ENCODE measurements at places on chromosomes 6 and 20.

- DNase-seq: peak; percentile 40
Measured at GRCh38 chr6:31851485-31851832, 11.2 kb downstream of the NEU1 start.

- no peak for DNase-seq
Measured at GRCh38 chr6:453152-453551, 61.6 kb downstream of the IRF4 start.

DNA sequence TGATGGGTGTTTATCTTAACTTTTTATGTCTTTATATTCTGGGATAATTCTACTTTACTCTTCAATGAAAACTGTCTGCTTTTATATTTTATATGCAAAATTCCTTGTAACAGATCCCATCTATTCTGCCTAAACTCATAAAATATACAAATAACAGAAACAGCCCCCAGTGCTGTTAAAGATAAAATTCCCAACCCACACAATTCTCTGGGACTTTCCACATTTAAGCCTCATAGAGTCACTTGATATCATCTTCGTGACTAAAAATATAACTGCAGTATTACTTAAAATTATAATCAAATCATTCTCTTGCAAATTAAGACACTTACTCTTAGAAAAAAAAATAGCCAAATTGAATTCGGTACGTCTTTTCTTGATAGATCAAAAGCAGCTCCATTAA, 60.2 kb downstream of the INSM1 start:
- no peak for DNase-seq

- peak; percentile 94 for DNase-seq
Measured at GRCh38 chr20:64062596-64063388, at the start of gene TCEA2. TCEA2 (plus strand) TSS chr20:64063198; CDS start chr20:64063313, 115 bp downstream.

All from amniotic epithelial cell (primary cell).